ENCODE measurements at places on chromosomes 6 and 20.

GRCh38 chr20:50704971-50705370, 13.6 kb upstream of the RIPOR3 start:
- DNase-seq, result no peak

GRCh38 chr6:45169815-45170214, 158.3 kb upstream of the RUNX2 start:
- DNase-seq, result no peak

GRCh38 chr20:60136645-60137401, 178.6 kb downstream of the CDH26 start:
- DNase-seq, result no peak

GRCh38 chr6:152318278-152318677, 318.9 kb downstream of the SYNE1 start:
- DNase-seq, result no peak

DNA sequence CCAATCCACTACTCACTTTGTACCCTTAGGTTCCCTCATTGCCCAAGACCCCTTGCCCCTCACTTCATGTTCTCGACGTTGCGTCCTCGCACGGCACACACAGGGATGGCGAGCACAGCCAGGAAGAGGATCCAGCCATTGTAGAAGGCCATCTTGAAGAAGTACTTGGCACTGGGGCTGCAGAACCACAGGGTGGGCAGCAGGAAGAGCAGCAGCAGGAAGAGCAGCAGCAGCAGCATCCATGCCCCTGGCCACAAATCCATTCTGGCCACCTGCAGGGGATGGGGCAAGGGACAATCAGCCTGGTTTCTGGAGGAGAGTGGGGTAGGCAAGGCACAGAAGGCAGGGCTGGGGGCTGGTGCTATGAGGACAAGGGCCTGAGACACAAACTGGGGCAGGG, 4.7 kb downstream of the AGPAT1 start:
- no peak for DNase-seq

DNA sequence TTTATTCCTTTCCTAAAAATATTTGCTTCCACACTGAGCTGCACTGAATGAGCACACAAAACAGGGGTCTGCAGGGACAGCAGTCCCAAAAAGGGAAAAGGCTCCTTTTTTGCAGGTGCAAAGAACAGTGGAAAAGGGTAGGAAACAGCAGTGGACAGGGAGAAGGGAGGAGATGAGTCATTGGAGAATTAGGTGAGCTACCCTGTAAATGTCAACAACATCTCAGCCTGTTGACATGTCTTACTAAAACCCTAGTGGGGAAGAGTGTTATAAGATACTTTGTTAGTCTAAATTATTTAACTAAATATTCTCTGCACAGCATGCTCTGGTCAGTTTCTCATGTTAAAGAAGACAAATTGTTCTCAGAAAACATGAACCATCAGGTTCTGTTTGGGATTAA, 151.5 kb upstream of the FBXL4 start:
- no peak for DNase-seq

DNA sequence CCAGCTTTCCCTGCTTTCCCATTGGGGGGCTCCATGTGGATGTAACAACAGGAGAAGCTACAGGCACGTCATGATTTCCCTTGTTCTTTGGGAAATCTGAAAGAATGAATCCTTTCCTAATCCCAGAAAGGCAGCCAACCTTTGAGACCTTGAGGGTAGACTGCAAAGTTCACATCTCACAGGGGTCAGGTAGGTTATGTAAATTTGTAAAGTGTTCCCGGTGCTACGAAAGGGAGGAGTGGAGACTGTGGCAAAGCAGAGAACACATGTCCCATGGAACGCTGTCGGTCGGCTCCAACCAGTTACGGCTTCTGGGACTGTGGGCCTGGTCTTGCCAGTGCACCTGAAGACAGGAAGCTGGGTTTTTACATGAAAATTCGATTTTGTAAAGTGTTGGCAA, 85.1 kb downstream of the RSPH3 start:
- DNase-seq, result no peak

- DNase-seq, result no peak
These were observed 5.6 kb downstream of the BRD2 start for GRCh38 chr6:32974016-32974333.

GRCh38 chr6:73157870-73158269, 67.4 kb downstream of the KHDC1L start:
- DNase-seq, result no peak

DNA sequence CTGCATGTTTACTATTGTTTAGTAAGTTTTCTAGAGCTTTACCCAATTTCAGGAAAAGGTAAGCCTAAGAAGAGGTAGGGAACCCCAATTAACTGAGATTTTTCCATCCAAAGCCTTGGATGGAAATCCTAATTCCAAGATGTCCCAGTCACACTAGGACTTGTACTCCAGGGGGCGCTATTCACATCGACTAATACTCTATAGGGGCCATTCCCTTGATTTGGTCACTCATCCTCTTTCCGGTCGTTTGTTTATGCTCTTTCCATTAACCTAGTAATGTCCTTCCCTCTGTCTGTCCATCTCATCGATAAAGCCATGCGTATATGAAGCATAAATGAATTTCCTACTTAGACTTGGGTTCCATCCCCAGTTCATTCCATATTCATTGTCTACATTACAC, 80.8 kb upstream of the FUCA2 start:
- DNase-seq, result no peak

DNA sequence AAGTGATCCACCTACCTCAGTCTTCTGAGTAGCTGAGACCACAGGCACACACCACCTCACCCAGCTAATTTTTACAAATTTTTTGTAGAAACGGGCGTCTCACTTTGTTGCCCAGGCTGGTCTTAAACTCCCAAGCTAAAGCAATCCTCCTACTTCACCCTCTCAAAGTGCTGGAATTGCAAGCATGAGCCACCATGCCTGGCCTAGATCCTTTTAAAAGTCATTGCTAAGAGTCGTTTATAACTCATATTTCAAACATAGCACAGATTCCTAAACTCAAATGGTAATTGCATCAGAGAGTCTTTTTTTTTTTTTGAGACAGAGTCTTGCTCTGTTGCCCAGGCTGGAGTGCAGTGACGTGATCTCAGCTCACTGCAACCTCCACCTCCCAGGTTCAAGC, 7.7 kb upstream of the SAMHD1 start:
- DNase-seq, result no peak

- DNase-seq, result no peak
These were observed 40.2 kb upstream of the DDR1 start for GRCh38 chr6:30844118-30844535.

DNA sequence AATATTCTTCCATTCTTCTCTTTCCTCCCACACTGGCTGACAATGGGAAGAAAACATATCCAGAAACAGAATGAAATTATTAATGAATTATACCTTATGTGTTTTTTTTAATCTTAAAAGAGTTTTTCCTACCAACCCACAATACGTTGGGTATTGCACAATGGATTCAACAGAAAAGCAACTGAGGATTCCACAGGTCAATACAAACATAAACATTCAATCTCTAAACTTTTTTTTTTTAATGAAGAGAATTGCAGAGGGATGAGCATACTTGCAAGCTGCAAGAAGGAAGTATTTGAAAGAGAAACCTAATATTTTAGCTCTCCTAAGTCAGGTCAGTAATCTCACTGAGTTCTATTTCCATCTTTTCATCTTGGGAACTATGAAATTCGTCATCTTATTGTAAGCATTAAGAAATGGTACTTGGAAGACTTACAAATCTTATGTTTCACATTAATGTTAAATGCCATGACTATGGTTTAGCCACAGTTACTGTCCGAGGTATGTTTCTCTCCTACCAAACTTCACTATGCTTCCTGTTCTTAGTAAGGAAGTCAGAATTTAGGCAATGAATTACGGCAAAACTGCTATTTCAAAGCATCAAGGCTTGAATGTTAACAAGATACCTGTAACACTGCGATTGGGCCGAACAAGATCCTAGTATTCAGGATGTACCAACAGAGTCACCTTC, 100.8 kb downstream of the HIVEP2 start:
- DNase-seq, result no peak

GRCh38 chr6:1105833-1106400, 206.0 kb upstream of the FOXQ1 start:
- no peak for DNase-seq

DNA sequence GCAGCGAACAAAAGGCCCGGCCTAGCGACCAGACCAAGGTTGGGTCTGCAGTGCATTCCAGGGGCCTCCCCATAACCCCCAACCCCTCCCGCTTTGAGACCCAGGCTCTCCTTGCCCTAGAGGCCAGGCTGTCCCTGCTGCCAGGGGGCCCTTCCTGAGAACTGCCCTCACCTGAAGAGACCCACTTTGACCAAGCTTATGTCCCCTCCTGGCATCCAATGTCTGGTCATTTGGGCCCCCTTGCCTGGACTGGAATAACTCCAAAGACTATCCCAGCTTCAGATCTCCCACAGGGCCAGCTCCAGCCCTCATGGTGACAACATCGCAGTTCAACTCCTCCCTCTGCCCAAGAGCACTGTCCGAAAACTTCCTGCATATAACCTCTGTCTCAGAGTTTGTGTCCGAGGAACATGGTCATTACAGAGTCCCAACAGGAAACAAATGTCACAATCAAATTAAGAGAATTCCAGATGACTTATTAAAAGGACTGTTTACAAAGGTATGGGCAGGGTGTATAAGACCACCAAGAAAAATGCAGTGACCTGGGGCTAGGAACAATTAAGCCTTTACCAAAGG, 125.0 kb downstream of the BANF2 start:
- no peak for DNase-seq

DNA sequence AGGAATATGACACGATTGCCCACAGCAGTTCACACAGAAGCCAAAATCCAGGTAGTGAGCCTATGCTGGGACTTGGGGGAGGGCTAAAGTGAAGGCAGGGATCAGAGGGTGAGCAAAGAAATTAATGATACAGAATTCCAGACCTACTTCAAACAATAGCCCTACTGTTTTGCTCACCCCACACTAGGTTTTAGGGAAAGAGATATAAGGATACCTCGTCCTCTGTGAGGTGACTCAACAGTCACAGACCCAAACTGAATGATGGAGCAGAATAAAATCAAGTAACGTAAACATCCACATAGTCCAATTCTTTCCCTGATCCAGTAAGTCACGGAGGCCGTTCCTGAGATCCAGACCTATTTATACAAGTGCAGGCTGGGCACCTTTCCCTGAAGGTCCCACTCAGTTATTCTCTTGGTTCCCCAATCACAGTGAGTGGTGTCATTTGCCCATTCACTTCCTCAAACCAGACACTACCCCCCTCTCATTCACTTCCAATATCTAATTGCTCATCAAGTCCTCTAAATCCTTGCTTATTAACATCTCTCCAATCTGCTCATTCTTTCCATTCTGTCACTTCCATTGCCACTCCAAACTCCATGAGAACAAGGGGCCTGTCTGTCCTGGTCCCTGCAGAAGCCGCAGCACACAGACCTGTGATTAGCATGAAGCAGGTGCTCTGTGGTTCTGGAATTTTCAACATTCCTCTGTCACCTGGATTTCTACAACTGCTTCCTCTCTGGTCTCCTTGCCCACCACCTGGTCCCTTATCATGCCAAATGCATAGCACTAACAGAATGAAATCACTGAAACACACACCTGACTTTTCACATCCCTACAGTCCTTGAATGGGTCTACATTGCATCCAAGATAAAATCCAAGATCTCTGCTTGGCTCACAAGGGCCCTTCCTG, 55.9 kb downstream of the ATXN1 start:
- DNase-seq, result no peak

GRCh38 chr6:116536216-116536621, 9.3 kb downstream of the TRAPPC3L start:
- no peak for DNase-seq

DNA sequence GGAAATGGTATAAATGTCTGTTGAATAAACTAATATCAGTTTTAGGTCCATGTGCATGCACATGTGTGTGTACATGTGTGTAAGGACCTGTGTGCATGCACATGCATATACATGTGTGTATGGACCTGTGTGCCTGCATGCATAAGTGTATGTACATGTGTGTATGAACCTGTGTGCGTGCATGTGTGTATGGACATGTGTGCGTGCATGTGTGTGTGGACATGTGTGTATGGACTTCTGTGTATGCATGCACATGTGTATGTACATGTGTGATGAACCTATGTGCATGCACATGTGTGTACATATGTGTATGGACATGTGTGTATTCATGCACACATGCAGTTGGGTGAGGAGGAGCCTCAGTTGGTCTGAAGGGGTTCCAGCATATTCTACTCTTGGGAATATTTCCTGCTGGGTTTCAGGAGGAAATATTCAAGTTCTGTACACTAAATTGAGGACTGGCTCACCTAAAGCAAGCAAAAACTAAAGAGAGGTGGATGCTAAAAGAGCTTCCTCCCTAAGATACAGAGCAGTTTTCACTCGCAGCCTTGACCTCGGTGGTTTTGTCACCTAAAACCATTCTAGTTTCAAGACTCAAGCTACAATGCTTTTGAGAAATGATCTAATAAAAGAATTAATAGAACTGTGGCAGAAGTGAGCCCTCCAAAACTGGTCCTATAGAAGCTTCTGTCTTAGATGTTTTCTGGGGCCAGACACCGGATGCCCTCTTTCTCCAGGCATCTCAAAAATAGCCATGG, 742.8 kb downstream of the MAFB start:
- no peak for DNase-seq

- DNase-seq, result no peak
These were observed 96.6 kb upstream of the MAN1A1 start for GRCh38 chr6:119446115-119446554.

GRCh38 chr20:9400171-9401025, 114.0 kb upstream of the LAMP5 start:
- DNase-seq, result no peak

- no peak for DNase-seq
These were observed 45.4 kb downstream of the RAB44 start for GRCh38 chr6:36743032-36743431.

DNA sequence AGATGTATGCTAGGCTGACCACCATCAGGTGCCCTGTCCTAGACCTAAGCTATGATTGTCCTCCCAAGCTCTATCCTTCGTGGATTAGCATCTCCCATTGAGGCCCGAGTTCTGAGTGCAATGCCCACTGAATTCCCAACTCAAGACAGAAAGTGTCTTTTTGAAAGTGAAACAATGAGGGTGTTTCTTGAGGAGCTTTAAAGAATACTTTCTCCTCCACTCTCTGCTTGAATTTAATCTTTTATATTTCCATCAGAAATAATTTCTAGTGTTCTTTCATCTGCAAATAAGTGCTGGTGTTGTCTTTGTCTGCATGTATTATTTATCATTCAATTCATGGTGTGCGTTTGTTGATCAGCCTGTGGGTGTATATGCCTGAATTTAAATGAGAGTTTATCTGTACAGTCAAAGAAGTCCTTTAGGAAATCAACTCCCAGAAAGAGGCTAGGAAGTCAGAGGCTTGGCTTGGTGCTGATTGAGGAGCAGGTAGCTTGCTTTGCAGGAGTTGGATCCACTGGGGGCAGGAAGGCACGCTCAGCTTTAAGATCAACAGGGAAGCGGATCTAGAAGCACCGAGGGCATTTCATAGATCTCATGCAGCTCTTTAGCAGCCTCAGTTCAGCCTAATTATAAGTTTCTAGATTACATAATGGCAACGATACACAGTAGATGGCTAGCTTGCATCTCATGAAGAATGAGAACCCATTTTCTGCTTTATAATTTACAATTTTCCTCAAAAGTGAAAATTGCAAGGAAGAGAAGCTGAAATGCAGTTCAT, 36.0 kb upstream of the CCN6 start:
- no peak for DNase-seq

GRCh38 chr6:149453597-149454345, 31.0 kb downstream of the ZC3H12D start:
- no peak for DNase-seq

GRCh38 chr6:13112921-13113320, 215.4 kb downstream of the TBC1D7 start:
- no peak for DNase-seq

Measured in activated naive CD4-positive, alpha-beta T cell treated with anti-CD3 and anti-CD28 coated beads, Interleukin-2, amount 50 U/mL, for 16 hours (primary cell).